ENCODE measurements at places on chromosomes 13 and 19. TPM values are rescaled to one million over a fixed set of nuclear protein-coding genes. Genes with fewer than 3 reads are reported as not detected.
A peak's percentile ranks its signal among the peaks of the same experiment; 100 is the strongest.

- no peak for DNase-seq
These were observed 29.1 kb downstream of the CERS4 start for GRCh38 chr19:8238251-8238650.

GRCh38 chr19:28876609-28877123, 336.3 kb downstream of the UQCRFS1 start:
- no peak for DNase-seq

- DNase-seq: no peak
These were observed 224.6 kb downstream of the RAP2A start for GRCh38 chr13:97658556-97658955.

- no peak for DNase-seq
These were observed 74.8 kb upstream of the KLHL1 start for GRCh38 chr13:70183041-70183440.

- peak; percentile 72 for DNase-seq
These were observed 1.3 kb downstream of the CCDC9 start for GRCh38 chr19:47257411-47258169.

- peak; percentile 97 for DNase-seq
These were observed at the start of gene SARS2 for GRCh38 chr19:38929929-38930775. Gene SARS2, minus strand, starts transcription at chr19:38930763. Its CDS starts 27 bp downstream, at chr19:38930736.

DNA sequence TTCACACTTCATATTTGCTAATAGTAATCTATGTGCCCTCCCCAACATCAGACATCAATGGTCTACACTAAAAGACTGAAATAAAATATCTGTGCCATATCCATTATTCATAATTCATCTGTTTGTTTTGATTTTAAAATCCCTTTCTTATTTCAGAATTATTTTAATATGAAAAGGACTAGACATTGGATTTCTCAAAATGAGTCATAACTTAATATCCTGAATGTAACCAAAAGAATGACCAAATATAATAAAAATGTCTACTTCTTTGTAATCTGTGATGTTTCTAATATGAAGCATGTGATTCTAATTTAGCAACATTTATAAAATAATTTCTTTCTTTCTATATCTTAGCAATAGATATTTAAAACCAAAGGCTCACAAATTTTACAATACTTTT, 64.9 kb downstream of the MZT1 start:
- no peak for DNase-seq

DNA sequence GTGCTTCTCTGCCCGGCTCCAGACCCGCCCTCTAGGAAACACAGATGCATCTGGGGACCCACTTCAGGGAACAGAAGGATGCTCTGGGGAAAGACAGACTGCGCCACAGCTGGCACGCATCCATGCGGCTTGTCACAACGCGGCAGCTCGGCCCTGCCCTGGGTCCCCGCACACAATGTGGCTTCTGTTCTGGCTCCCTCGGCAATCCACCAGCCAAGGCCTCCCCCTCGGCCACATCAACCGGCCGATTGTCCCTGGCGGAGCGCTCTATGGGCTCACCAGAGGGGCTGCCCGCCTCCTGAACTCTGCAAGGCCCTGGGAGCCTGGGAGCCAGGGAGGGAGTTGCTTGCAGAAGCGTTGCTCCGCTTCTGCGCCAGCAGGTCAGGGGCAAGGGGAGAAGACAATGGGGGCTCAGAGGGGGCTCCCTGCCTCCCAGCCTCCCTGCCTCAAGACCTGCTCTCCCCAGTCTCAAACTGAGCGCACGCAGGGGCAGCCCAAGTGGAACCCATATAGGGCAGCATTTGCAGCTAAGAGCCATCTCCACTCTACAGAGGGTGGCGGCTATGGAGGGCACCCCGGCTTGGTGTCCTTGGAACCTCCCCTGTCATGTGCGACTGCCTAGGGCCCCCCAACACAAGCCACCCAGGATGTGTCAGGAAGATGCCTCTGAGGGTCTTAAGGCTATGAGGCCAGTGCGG, 37.9 kb downstream of the MLLT1 start:
- DNase-seq: peak; percentile 68

- DNase-seq: no peak
These were observed 353.4 kb downstream of the OLFM4 start for GRCh38 chr13:53382008-53382407.

GRCh38 chr19:3440082-3440481, 40.2 kb downstream of the SMIM24 start:
- peak; percentile 82 for DNase-seq

DNA sequence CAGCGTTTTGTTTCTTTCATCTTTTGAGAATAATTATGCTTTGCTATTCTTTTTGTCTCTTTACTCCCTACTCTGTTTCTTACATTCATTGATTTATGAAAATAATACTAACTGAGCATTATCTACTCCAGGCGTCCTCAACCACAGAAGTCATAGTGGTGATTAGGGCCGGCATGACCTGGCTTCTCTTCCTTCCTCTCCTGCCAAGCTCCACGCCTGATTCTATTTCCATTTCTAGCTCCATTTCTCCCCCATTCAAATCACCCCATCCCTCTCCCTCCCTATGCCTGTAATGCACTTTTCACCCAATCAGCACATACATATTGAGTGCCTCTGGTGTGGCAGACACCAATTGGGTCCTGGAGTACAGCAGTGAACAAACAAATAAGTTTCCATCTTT, 183.2 kb upstream of the GPR12 start:
- DNase-seq: no peak

DNA sequence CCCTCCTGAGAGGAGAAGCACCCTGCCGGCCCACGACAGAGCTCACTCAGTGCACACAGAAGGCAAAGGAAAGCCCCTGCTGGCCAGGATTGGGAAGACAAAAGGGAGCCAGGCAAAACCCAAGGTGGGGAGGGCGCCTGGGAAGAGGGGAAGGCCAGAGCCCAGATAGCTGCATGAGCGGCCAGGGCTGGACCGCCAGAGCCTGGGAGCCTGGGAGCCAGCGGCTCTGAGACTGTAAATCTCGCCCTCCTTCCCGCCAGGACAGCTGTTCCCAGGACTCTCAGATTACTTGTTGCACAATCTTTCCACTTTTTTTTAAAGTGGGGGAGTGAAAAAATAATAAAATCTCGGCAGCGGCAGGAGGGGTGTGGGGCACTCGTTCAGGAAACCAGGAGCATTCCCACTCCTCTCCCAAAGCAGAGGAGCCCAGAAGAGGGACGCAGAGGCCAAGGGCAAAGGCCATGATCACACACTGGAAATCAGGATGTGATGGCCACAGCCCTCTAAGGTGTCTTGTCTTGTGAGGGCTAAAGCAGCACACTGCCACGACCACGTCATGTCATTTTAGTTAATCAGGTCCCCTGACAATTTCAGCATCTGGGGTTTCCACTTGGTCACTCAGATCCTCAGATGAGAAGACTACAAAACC, 19.6 kb upstream of the EPHX3 start:
- DNase-seq: peak; percentile 94

DNA sequence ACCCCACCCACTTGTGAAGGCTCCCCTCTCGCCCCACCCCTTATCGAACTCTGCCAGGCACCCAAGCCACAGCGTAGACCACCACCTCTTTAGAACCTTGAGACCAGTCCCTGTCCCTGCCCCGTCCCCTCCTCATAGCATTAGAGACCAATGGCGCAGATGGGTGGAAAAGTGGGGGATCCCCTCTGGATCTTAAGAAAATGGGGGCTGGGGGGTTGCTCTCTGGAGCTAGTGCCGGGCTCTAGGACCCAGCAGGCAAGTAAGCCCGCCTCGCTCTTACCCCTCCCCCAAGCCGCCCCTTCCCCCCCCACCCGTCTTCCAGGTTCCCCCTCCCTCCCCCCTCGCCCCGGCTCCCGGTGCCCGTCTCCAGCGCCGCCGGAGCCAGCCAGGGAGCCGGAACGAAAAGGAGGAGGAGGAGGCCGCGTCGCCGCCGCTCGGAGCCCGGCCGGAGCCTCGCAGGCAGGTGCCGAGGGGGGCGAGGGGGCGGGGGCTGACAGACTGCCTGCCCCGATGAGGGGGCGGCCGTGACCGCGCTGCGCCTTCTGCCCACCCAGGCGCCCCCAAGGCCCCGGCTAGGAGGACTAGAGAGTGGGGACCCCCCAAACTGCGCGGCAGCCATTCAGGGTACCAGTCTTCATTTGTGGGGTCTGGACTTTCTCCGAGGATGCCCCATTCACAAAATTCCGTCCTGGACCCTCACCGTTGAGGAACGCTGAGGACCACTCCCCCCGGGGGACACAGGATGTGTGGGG, at the start of gene SPRED3:
Gene SPRED3, plus strand, starts transcription at position 349 of the 752 bp plus-strand sequence. CDS start 1,606 bp downstream, outside the sequence.
- DNase-seq: peak; percentile 74

DNA sequence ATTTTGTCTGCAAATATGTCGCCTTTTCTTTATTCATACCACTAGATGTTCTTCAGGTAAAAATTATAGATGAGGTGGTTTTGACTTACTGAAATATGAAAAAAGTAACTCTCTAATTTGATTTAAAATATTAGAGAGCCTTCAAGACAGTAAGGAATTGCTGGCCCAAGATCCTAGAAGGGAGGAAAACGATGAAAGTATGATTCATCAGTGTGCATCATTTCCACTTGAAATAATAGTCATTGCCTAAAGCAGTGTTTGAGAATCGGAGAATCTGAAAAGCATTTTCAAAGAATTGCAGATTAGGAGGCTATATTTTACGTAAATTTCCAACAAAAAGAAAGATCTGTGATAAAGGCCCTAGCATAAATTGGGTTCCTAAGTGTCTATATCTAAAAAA, 1707.9 kb upstream of the PRR20A start:
- no peak for DNase-seq

- no peak for DNase-seq
These were observed 6.9 kb downstream of the ZNF787 start for GRCh38 chr19:56114051-56114777.

DNA sequence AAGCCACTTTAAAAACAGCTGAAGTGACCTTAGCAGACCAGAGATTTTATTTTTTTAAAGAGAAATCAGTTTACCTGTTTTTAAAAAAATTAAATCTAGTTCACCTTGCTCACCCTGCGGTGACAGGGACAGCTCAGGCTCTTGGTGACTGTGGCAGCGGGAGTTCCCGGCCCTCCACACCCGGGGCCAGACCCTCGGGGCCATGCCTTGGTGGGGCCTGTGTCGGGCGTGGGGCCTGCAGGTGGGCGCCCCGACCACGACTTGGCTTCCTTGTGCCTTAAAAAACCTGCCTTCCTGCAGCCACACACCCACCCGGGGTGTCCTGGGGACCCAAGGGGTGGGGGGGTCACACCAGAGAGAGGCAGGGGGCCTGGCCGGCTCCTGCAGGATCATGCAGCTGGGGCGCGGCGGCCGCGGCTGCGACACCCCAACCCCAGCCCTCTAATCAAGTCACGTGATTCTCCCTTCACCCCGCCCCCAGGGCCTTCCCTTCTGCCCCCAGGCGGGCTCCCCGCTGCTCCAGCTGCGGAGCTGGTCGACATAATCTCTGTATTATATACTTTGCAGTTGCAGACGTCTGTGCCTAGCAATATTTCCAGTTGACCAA, 10.8 kb downstream of the PLPPR3 start:
- no peak for DNase-seq

MEDAG gene
- total RNA-seq: 9.3 TPM

KIR3DL2 gene
- total RNA-seq: not detected

ZNF132 gene
- total RNA-seq: 6.4 TPM

DACT3 gene
- total RNA-seq: 34.2 TPM

SPRED3 gene
- total RNA-seq: 0.85 TPM

WDR87 gene
- total RNA-seq: not detected

GRIK5 gene
- total RNA-seq: 12.5 TPM

KLHL1 gene
- not detected for total RNA-seq
